ENCODE measurements at places on chromosomes 6 and 20.

DNA sequence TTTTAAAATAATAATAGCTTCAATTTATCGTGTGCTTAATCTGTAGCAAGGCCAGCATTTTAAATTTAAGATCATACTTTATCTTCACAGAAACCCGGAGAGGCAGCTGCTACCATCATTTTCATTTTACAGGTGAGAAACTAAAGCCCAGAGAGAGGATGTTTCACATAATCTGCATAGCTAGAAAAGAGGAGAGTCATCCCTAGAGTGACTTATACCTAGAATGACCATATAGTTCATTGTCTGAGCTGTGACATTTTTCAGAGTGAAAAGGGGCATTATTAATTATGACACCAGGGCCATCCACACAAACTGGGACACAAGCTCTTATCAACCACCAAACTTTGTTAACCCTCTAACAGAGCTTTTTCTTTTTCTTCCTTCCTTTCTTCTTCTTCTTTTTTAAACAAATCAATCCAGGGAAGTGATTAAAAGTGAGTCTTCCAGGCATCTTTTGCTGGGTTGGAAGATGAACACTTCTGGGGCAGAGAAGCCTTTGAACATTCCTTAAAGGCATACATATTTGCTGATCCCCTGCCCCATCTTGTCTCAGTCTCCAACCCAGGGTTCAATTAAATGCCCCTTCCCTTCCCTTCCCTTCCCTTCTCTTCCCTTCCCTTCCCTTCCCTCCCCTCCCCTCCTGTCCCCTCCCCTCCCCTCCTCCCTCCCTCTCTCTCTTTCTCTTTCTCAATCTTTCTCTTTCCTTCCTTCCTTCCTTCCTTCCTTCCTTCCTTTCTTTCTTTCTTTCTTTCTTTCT is 272.5 kb upstream of the JAG1 start:
- DNase-seq: no peak

GRCh38 chr6:107624050-107624449 is 134.1 kb downstream of the SOBP start:
- DNase-seq: no peak

DNA sequence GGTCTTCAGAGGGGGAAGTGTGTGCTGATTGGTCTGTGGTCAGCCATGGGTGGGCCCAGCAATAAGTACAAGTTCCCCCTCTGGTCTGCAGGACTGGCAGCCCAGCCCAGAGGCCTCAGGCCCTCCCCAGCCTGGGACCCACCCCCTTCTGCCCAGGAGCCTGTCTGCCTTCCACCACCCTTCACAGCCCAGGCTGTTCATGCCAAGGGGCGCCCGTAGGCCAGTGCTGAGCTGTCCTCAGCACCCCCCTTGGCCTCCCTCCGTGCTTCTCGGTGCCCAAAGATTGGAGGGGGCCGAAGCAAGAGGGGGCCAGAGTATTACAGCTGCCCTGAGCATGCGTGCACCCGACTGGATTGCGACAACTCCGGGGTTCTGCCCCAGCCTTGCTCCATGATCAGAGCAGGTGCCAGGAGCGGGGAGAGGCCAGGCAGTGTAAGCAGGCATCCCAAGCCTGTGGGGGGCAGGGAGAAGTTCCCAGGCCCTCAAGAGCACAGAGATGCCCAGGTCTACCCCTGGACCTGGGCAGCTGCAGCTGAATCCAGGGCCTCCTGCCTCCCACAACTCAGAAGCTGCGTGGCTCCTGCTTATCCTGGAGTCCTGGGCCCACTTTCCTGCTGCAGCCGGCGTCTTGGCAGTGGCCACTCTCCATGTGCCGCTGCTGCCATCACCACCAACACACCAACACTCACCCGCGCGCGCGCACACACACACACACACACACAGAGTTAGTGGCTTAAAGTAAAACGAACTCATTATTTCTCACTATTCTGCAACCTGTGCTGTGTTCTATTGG is 33.3 kb downstream of the CST9L start:
- no peak for DNase-seq

GRCh38 chr20:22653658-22654642 is 69.6 kb upstream of the FOXA2 start:
- no peak for DNase-seq

GRCh38 chr6:2962004-2962403 is 9.4 kb downstream of the SERPINB6 start:
- no peak for DNase-seq

DNA sequence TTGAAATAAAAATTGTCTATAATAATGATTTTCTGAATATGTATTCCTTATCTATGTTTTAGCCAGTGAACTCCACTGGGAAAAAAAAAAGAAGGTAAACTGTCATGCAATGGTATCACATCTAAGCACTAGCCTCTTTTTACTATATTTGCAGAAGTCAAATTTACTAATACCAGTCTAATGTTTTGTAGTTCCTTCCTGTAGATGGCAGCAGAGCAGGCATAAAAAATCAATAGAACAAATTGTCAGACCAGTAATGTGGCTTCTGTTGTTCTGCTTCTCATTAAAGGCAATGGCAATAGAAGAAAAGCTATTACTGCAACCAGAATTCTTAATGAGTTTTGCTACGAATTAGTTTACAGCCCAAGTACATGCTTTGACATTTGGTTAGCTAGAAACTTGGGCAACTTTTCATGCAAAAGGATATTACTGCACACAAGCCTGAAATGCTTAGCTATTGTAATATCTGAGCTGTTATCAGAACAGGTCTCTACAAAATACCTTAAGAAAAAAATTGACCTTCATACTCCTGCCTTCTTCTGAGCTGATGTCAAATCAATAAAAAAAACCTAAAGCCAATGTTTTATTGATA is 476.9 kb downstream of the KHDRBS2 start:
- no peak for DNase-seq

- DNase-seq: no peak
Observed at GRCh38 chr6:91720324-91720723, 1133.5 kb upstream of the MAP3K7 start.

- DNase-seq: no peak
Observed at GRCh38 chr20:64246616-64247306, 8.8 kb upstream of the PCMTD2 start.

- no peak for DNase-seq
Observed at GRCh38 chr6:113205553-113205952, 651.6 kb upstream of the MARCKS start.

GRCh38 chr6:166228839-166229528 is 61.3 kb upstream of the TBXT start:
- no peak for DNase-seq

DNA sequence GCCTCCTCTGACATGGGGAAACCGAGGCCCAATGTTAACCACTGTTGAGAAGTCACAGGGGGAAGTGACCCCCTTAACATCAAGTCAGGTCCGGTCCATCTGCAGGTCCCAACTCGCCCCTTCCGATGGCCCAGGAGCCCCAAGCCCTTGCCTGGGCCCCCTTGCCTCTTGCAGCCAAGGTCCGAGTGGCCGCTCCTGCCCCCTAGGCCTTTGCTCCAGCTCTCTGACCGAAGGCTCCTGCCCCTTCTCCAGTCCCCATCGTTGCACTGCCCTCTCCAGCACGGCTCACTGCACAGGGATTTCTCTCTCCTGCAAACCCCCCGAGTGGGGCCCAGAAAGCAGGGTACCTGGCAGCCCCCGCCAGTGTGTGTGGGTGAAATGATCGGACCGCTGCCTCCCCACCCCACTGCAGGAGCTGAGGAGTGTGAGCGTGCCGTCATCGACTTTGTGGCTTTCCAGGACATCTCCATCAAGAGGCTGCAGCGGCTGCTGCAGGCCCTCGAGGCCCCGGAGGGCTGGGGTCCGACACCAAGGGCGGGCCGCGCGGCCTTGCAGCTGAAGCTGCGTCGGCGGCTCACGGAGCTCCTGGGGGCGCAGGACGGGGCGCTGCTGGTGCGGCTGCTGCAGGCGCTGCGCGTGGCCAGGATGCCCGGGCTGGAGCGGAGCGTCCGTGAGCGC is 1.6 kb downstream of the TNFRSF6B start:
- no peak for DNase-seq

GRCh38 chr20:59584278-59584925 is 19.9 kb upstream of the PHACTR3 start:
- no peak for DNase-seq

- DNase-seq: no peak
Observed at GRCh38 chr6:128363020-128363813, 157.2 kb downstream of the PTPRK start.

DNA sequence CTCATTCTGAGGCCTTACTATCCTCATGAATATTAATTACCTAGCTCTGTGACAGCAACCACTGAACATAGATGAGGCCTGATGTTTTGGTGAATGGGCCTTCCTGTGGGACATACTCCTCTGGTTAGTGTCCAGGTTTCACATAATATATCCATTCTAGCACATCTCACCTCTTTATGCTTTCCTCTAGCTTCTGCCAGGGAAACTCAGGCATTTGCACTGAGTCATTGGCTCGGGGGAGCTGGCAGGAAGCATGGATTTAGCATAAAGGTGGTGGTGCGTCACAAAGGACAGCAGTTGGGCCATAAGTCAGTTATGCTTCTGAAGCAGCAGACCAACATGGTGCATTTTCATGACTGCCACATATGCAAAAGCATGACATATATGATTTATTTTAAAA is 37.5 kb upstream of the TMEM170B start:
- DNase-seq: no peak

DNA sequence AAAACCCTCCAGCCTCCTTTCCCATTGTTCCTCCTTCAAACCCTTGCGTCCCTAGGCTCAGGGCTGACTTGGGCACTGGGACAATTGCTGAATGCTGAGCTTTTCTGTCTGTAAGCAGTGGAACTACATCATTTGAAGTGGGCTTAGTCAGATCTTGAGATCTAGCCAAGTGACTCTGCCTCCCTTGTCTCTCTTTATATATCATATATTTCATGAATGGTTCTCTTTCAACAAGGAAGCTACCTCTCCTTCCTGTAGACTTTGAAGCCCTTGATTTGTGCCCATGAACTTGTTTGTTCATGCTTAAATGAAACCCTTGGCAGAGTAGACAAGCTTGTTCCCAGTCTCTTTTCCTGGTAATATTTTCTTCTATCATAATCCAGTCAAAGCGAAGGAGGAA is 60.0 kb upstream of the KIF13A start:
- DNase-seq: peak; percentile 24

DNA sequence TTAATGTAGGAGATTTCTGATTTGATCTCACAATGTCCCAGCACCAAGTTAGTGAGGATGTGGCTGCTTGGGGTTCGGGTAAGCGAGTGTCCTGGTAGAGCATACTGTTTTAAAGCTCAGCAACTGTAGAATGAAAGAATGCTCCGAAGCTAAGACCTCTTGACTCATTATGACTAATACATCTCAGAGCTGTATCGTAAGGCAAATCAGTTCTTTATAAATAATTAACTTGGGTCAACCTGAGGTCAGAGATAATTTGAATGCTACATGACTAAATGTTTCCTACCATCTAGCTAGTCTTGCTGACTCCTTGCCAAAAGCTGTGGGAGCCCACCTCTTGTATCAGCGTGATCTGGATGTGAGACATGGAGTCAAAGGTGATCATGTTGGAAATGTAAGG is 128.8 kb upstream of the PDE7B start:
- peak; percentile 60 for DNase-seq

DNA sequence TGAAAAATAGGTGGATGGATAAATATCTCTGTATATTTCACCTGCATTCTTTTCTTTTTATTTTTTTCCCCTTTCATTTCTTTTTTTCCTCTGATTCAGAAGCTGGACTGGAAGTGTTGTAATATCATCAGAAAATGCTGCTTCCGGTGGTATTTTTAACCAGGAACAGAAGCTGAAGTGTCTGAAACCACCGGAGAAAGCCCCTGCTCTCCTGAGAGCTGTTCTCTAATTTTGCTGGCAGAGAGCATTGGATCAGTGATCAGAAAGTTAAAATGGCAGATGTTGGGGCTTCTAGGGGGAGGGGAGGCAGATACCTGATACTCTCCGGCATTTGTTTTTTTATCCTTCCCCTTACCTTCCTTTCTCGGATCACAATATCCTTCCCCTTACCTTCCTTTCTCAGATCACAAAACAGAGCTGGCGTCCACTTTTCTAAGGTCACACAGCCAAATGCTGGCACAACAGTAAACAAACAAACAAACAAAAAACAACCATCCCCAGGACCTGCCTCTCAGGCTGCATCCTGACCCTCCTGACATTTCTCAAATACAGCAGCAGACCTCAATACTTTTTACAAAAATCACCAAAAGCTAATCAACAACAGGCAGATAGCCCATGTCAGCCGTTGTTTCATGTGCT is 143.2 kb upstream of the ZNF217 start:
- no peak for DNase-seq

DNA sequence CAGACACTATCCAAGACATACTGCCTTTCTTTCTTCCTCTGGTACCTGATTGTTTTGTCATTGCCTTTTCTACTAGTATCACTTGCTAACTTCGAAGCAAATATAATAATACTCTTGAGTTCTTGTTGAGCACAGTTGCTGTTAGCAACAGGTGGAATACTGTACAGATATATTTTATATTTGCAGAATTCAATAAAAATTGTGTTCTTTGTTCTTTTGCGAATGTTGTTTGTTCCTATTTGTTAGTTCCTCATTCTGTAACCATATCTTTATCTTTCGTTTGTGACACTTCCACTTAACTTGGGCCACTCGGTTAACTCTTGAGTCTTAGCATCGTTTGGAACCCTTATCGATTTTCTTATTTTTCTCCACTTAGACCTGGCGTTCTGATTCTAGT is 868 bp downstream of the CYB5R4 start:
- no peak for DNase-seq

DNA sequence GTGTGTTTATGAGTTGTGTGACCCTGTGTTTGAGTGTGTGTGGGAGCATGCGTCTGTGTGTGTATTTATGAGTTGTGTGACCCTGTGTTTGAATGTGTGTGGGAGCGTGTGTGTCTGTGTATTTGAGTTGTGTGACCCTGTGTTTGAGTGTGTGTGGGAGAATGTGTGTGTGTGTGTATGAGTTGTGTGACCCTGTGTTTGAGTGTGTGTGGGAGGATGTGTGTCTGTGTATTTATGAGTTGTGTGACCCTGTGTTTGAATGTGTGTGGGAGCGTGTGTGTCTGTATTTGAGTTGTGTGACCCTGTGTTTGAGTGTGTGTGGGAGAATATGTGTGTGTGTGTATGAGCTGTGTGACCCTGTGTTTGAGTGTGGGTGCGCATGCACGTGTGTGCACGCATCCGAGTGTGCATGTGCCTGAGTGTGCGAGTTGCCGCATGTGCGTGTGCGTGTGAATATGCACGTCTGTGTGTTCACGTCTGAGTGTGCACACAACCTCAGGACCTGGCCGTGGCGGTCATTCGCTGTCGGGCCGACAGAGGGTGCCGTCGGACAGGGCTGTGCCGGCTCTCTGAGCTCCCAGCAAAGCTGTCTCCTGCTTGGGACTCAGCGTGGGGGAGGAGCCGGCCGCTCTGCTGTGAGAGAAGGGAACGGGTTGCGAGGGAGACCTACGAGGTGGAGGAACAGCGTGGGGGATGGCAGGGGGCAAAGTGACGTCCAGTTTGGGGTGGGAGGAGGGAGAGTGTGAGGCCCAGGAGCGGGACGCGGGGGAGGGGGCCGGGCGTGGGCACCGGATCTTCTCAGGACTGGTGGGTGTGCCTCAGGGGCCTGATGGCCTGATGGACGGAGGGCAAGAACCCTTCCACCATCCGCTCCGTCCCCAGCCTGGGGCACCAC is 19.7 kb downstream of the SLC17A9 start:
- peak; percentile 45 for DNase-seq

- DNase-seq: no peak
Observed at GRCh38 chr20:40967700-40968099, 60.9 kb upstream of the TOP1 start.

Data from AG04450 (cell line).